Stimulated activated CD4-positive, alpha-beta T cell treated with anti-CD3 and anti-CD28 coated beads, Interleukin-15, amount 100 ng/mL, for 48 hours (primary cell): ENCODE measurements at places on chromosomes 4 and X.

GRCh38 chr4:130172156-130172555, 1076.2 kb downstream of the C4orf33 start:
- no peak for DNase-seq

GRCh38 chrX:123184219-123184865, at the start of gene GRIA3:
TSS of gene GRIA3 (plus strand) at chrX:123184278. CDS start at chrX:123184536, 258 bp downstream.
- no peak for DNase-seq

GRCh38 chr4:118739022-118739713, 54.0 kb downstream of the METTL14 start:
- DNase-seq, result no peak

GRCh38 chrX:16848541-16848940, 21.6 kb downstream of the RBBP7 start:
- DNase-seq, result no peak

GRCh38 chrX:154539077-154539476, 7.6 kb downstream of the G6PD start:
- DNase-seq, result no peak

GRCh38 chr4:59525885-59526284, 1674.2 kb upstream of the ADGRL3 start:
- DNase-seq, result no peak

- DNase-seq, result no peak
Observed at GRCh38 chr4:145679520-145679919, 426 bp upstream of the C4orf51 start.

DNA sequence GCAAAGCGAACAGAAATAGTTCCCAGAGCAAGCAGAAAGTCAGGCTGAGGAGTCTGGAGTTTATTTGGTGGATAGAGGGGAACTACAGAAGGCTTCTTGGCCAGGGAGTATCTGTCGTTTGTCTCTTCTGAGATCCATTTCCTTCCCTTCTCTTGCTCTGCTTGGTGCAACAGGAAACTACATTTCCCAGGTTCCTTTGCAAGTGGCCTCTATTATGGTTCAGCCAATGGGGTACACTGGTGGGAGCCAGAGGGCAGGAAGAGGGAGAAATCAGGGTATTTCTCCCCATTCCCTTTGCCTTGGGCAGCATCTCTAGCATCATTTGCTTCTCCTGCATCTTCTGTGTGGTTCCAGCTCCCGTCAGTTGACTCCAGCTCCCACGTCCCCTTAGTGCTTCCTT, 142.1 kb downstream of the BCOR start:
- DNase-seq, result no peak

DNA sequence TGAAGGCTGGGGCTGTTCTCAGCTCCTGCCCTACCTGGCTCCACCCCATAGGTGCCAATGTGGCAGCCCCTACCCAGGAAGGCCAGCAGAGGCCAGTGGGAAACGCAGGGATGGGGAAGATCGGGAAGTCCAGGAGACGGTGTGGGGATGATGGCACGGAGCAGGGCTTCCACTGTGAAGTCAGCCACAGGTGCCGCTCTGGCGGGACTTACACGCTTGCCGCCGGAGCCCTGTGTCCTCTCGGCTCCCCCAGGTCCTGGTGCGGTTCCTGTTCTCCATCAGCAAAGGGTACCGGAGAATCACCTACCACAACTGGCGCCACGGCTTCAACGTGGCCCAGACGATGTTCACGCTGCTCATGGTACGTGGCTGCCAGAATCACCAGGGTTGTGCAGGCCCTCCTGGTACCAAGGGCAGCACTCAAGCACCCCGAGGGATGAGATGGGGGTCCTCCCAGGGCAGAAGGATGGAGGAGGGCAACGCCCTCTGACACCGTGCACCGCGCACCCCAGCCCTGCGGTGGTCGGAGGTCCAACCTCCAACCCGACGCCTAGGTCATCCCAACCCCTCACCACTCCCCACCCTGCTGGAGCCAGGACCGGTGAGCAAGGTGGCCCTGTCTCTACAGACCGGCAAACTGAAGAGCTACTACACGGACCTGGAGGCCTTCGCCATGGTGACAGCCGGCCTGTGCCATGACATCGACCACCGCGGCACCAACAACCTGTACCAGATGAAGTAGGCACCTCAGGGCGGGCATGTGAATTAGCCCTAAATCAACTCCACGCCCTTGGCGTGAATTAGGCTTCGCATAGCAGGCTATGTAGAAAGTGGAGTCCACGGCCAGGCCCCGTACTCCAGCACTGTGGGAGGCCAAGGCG, 12.0 kb downstream of the ATP5ME start:
- no peak for DNase-seq

DNA sequence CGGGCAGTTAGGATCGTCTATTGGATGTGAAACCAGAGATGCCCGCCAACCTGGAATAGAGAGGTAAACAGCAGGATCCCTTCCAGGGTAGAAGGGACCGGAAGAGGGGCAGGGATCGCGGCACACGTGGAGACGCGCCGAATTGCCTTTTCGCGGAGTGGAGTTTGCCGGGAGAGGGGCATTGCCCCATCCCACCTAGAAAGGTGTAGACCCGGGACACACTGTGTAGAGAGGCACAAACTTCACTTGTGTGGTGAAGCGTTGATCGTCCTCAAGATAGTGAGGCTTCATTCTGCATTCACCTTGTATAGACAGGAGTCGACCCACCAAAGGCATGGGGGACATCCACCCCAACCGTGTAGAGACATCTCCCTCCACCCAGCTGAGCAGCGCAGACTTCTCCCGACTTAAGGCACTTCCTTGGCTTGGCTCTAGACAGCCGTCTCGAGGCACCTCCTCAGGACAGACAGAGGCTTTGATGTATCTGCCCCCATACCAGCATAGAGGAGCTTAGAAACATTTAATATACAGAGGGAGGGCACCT, 410 bp downstream of the GNL3L start:
- no peak for DNase-seq
